ENCODE measurements at places on chromosomes 3 and 15.
A peak's percentile ranks its signal among the peaks of the same experiment; 100 is the strongest.

GRCh38 chr3:58345457-58345856, 12.8 kb downstream of the PXK start:
- peak; percentile 12 for DNase-seq

- no peak for DNase-seq
These were observed 28.6 kb downstream of the MEGF11 start for GRCh38 chr15:66224946-66225345.

DNA sequence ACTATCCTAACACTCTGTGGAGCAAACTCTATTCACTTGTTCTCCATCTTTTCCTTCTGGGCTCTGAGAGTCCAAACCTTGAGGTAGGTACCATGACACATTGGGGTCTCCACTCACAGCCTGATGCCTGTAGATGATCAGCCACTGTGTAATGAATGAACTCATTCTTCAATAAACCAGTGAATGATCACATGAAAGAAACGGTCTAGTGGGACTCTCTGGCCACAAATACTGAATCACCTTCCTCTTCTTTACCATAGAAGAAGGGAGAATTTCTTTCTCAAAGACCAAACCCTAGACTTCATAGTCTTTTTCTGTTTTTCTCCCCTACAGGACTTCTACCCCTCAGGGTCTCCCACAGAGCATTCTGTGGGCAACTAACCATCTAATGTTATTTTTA, 20.5 kb upstream of the ABHD2 start:
- no peak for DNase-seq

GRCh38 chr3:161475206-161475605, 21.4 kb upstream of the OTOL1 start:
- no peak for DNase-seq

GRCh38 chr3:30201715-30202114, 404.7 kb upstream of the TGFBR2 start:
- no peak for DNase-seq

DNA sequence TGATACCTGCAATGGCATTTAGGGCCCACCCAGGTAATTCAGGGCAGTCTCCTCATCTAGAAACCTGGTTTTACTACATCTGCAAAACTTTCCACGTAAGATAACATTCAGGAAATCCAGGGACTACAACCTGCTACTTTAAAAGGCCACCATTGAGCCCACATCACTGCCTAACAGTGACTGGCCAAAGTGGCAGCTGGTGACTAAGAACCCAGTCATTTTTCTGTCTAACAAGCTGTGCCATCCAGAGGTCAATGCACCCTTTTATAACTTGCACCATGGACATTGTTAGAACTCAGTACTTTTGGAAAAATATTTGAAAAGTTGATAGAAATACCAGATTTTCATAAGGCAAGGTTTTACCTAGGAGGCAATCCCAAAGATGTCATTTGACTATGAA, 492.4 kb downstream of the OTOL1 start:
- no peak for DNase-seq

DNA sequence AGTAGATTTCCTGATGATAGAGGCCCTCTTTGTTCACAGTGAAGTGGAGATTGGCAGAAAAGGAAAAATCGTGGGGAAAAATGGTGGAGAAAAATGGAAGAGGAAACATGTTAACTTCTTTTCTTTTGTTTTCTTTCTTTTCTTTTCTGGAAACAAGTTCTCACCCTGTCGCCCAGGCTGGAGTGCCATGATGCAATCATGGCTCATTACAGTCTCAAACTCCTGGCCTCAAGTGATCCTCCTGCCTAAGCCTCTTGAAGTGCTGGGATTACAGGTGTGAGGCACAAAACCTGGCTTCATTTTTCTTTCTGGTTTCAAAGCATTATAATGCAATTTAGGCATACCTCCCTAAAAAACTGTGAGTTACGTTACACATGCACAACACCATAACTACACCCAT, 464.2 kb downstream of the MECOM start:
- no peak for DNase-seq

DNA sequence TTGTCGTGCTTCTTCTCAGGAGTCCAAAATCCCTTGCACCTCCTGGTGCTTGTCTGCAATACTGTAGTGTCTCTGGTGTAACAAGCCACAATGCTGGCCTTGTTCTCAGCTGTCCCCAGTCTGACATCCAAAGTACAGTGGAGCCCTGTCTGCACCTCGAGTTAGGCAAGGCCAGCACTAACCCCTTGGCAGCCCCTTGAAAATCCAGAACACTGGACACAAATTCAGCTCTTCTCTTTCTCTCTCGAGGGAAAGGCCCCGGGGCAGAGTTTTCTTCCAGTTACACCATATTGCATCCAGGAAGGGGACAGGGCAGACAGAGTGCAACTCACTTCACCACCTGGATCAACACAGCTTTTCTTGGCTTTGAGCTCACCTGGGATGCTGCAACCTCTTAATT, 91.3 kb upstream of the ATP10A start:
- no peak for DNase-seq

- DNase-seq: no peak
These were observed 36.1 kb upstream of the SLC41A3 start for GRCh38 chr3:126119976-126120375.

GRCh38 chr15:87686339-87686738, 570.2 kb downstream of the NTRK3 start:
- DNase-seq: no peak

GRCh38 chr3:152222327-152222726, 46.4 kb upstream of the MBNL1 start:
- peak; percentile 73 for DNase-seq

GRCh38 chr3:34175636-34176176, 377.3 kb downstream of the PDCD6IP start:
- DNase-seq: no peak

GRCh38 chr15:94692710-94693109, 461.3 kb downstream of the MCTP2 start:
- no peak for DNase-seq

DNA sequence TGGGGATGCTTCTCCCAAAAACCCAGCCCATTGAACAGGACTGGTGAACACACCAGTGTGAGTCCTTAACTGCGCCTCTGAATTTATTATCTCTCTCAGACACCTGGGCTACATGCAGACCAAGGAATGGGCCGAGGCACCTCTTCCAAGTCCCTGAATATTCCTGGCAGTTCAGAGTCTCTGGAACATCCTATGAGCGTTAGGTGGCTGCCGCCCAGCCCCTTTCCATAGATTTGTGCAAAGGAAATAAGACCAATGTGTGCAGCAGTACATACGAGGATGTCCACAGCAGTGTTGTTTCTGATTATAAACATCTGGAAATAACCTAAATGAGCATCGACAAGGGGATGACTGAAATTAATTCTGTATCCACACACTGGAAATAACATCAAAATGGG, 104.9 kb upstream of the RPL32 start:
- no peak for DNase-seq

DNA sequence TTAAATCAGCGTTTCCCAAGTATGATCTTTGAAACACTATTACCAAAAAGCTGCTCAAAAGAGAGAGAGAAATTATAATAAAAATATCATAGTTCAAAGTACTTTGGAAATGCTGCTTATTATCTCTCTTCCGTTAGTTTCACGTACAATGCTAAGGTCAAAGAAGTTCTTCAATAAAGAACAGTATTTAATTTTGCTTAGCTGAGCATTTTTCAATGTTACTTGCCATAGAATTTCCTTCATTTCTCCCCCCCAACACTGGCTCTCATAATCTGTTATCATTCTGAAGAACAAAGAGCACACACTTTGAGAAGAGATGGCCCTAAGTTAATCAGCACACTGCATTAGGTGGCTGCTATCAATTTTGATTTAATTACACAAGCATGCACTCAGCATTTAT, 840.8 kb upstream of the CFAP20DC start:
- DNase-seq: no peak

DNA sequence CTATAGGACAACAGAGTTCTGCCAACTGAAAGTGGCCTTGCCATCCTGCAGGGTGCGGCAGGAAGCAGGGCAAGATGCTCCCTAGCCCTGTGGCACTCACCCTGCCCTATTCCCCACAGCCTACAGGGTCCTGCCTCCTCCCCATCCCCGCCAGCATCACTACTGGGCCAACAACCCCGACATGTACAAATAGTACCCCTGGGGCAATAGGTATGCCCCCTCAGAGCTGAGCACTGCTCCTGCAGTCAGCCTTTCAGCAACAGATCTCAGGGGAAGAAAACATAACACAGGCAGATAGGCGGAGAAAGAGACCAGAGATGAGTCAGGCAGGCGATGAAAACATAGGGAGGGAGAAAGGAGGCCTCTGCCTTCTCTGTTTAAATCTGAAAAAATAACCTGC, 74.7 kb downstream of the XXYLT1 start:
- DNase-seq: peak; percentile 57
